GM04504 (cell line): ENCODE measurements at places on chromosomes 7 and 10.
A peak's percentile ranks its signal among the peaks of the same experiment; 100 is the strongest.

GRCh38 chr7:75630549-75630948, 108.2 kb downstream of the HIP1 start:
- no peak for DNase-seq

- DNase-seq: no peak
These were observed 72.4 kb upstream of the TAC1 start for GRCh38 chr7:97659363-97660045.

DNA sequence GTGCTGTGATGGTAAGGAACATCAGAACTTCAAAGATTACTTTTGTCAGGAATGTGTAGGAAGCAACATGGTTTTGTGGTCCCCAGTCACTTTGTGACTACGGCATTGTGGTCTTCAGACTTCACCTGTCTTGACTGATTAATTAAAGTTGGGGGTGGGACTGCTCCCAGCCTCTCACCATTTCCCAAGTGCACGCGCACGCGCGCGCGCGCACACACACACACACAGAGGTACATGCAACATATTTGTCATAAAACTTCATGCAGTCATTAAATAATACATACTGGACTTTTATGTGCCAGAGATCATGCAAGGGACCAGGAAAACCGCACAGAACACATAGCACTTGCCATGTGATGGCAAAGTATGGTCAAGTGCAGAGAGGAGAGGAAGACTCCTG, 181.2 kb downstream of the EVX1 start:
- DNase-seq: no peak

- no peak for DNase-seq
These were observed 30.5 kb downstream of the DLG5 start for GRCh38 chr10:77896058-77896457.

GRCh38 chr10:62972103-62972502, 155.9 kb upstream of the EGR2 start:
- no peak for DNase-seq

GRCh38 chr7:114539575-114539974, 125.0 kb downstream of the FOXP2 start:
- no peak for DNase-seq

GRCh38 chr10:95278061-95278988, 12.5 kb downstream of the PDLIM1 start:
- no peak for DNase-seq

DNA sequence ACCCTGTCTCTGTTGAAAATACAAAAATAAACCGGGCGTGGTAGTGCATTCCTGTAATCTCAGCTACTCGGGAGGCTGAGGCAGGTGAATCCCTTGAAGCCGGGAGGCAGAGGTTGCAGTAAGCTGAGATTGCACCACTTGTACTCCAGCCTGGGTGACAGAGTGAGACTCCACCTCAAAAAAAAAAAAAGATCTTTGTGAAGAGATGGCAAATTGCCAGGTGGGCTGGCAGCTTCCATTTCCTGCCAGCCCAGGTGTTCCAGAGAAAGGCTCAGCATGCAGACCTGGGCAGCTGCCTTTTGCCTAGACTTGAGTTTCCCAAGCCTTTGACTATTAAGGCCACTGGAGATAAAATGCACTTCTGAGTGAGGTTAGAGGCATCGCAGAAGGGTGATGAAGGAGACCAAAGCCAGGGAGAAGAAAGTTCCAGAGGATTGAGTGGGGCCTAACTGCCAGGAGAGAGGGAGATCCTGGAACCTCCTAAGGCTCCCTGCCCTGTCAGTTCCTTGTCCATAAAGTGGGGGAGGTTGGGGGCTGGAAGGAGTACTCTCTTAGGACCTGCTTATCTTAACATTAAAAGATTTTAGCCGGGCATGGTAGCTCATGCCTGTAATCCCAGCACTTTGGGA, 10.0 kb upstream of the DDIT4 start:
- DNase-seq: no peak

DNA sequence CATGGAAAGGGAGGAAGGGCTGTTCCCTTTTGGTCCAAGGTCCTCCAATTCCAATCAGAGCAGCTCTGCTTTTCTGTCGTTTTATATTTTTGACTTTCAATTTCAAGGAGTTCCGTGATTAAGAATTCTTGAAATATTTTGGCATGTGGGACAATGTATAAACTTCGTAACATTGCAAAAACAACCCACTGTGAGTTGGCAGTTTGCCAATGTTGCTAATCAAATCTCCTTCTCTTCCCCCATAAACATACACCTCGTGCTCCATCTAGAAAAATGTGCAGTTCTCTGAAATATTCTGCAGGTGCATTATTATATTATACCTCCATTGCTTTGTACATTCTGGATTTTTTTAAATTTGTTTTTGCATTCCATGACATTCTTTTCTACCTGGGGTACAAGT, 49.8 kb downstream of the POU6F2 start:
- DNase-seq: no peak

- DNase-seq: no peak
These were observed 72.8 kb downstream of the FIGNL1 start for GRCh38 chr7:50377356-50377755.

DNA sequence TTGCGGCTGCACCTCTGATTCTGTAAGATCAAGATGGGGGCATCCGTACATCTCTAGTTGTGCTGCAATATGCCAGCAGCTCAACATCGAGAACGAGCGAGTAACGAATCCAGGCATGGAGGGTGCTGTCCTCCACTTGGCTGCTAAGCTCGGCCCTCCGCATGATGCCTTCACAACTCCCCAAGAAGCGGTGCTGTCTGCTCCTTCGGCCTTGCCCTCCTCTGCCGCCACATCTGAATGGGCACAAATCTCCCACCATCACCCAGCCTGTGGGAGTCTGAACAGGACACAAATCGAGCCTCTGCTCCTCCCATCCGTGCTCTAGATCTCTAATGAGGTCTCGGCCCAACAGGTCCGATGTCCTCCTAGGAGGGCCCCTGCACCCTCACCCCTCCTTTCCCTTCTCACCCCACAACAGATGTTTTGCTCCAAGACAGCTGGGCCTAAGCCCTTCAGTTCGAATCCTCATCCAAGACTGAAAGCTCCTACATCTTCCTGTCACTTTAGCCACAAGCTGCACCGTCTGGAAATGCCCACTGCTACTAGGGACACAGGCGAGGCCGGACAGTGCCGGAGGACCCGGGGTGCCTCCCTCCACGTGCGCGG, 86.7 kb downstream of the ZNF33B start:
- no peak for DNase-seq

- DNase-seq: no peak
These were observed 19.7 kb downstream of the PDGFA start for GRCh38 chr7:499853-500485.

GRCh38 chr10:18364987-18365775, 225.0 kb downstream of the CACNB2 start:
- no peak for DNase-seq

GRCh38 chr7:82594665-82595064, 151.1 kb upstream of the CACNA2D1 start:
- no peak for DNase-seq

DNA sequence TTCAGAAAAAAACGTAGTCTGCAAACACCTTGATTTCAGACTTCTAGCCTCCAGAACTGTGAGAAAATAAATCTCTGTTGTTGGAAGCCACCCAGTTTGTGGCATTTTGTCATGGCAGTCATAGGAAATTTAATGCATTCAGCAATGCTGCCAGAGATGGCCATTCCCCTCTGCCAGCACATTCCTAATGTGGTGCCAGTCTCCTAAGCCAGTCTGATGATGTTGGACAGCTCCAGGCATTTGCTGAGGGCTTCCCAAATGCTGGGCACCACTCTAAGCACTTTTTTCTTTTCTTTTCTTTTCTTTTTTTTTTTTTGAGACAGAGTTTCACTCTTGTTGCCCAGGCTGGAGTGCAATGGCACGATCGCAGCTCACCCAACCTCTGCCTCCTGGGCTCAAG, 666.7 kb upstream of the C7orf33 start:
- DNase-seq: no peak

DNA sequence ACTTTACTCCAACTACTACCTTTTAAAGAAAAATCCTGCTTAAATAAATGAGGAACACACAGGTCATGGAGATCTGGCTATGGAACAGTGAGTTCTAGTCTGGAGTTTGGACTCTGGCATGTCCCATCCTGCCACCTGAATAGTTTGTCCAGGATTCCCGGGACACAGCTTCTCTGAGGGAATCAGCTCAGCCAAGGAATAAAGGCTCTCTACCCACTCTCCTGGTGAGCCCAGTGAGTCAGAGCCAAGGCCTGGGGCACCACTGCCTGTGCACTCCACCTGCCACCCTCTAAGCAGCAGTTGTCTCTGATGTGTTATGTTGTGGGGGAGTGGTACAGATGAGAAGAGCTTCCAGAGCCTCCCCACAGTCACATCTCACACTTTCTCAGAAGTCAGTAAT, 113.5 kb downstream of the HTR5A start:
- no peak for DNase-seq

DNA sequence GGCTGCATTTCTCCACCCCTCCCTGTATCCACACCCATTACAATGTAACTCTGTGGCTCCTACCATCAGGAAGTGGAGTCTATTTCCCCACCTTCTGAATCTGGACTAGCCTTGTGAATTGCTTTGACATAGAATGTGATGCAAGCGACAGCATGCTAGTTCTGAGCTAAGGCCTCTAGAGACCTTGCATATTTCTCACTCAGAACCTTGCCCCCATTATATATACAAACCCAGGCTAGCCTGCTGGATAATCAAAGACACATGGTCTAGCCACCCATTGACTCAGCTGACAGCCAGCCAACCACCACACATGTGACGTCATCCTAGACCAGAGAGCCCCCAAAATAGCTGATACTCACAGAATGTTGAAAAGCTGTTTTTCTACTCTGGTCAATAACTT, 77.9 kb downstream of the CCDC71L start:
- peak; percentile 23 for DNase-seq

DNA sequence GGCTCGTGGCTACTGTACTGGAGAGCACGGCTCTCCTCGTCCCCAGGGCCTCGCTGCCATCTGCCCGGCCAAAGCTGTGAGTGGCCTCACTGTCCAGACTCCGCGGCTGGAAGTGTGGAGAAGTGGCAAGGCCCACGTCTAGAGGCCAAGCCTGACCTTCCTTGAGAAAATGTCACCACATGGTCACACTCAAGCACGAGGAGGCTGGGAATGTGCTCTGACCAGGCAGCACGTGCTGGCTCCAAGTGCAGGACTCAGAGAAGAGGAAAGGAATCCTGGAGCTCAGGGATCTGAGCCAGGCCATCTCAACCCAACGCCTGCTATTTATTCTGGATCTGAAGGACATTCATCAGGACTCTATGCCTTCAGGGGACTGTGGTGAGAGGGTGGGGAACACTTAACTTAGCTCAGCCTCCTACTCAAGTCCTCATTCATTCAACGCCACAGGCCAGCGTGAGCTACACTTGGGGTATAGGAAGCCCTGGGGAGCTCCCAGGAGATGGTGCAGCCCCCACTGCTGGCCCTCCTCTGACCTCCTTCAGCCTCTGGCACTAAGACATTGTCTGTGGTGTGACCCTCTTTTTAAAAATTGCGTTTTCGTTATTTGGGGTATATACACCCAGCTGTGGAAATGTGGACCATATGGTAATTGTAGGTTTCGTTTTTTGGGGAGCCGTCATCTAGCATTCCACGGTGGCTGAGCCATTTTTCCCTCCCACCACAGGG, 29.0 kb downstream of the EN2 start:
- DNase-seq: no peak

GRCh38 chr10:72334825-72335393, 19.8 kb downstream of the DNAJB12 start:
- DNase-seq: no peak

DNA sequence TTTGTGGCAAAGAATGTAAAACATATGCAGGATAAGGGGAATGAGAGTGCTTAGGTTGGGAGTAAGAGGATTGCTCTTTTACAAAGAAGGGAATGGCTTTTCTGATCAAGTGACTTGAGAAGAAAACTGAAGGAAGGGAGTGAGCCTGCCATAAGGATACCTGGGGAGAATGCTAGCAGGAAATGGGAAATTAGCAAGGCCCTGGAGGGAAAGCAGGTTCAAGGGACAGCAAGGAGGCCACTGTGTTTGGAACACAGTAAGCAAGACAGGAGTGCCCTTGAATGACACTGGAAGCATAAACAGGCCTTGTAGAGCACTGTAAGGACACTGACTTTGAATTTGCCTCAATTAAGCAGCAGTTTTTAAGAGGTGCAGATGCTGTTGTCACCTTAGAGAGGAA, 1069.9 kb downstream of the DNAJB9 start:
- DNase-seq: no peak

DNA sequence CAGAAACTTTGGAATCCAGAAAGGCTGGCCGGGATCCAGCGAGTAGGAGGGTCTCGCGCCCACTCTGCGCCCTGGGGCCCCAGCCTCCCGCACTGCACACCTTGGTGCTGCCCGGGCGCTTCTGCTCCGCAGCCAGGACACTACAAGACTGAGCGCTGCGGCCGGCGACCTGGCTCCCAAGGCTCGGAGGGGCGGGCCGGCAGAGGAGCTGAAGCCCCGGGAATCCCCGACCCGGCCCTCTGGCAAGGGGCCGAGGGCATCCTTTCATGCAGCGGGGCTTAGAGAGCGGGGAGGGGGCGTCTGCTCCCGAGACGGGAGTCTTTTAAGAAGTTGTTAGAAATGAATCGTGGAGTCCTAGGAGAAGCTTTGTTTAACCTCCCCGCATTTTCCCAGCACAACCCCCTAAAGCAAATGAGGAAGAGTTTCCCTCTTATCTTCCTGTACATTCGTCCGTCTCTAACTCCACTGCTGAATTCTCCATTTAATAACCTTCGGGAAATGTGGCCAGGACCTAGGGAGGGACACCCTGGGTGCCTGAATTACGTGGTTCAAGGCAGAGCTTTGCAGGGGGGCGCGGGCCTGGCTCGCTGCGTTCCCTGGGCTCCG, 1.1 kb downstream of the VWC2 start:
- no peak for DNase-seq

DNA sequence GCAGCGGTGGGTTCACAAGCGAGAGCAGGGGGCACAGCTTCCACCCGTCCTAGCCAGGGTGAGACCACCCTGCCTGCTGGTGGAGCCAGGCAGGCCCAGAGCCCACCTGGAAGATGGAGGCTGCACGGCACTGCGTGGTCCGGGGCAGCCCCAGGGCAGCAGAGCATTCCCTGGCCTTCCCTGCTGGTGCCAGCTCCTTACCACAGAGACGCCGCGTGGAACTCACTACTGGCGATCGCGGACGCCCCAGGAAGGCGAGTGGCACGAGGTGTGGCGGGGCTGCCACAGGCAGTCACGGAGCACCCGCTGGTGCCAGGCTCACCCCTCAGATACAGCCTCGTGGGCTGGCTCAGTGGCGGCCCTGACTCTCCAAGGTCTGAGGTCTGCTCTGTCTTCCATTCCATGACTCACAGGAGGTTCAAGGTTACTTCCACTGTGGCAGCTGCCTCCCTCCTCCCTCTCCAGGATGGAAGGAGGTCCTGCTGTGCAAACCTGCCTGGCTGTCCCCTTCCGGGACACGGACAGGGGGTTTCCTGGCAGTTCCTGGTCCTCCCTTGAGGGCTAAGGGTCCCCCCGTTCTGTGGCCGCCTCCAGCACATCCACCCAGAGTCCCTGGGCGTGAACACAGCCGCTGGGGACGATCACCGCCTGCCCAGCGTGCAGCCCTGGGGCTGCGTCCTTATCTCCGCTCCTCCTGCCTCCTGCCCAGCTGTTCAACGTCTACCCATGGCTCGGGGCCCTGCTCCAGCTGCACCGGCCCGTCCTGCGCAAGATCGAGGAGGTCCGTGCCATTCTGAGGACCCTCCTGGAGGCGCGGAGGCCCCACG, 3.1 kb downstream of the CYP2W1 start:
- no peak for DNase-seq
